Stimulated activated CD8-positive, alpha-beta memory T cell treated with anti-CD3 and anti-CD28 coated beads, Interleukin-4, amount 100 ng/mL, for 1 hour (primary cell): ENCODE measurements at places on chromosomes 5 and 9.

DNA sequence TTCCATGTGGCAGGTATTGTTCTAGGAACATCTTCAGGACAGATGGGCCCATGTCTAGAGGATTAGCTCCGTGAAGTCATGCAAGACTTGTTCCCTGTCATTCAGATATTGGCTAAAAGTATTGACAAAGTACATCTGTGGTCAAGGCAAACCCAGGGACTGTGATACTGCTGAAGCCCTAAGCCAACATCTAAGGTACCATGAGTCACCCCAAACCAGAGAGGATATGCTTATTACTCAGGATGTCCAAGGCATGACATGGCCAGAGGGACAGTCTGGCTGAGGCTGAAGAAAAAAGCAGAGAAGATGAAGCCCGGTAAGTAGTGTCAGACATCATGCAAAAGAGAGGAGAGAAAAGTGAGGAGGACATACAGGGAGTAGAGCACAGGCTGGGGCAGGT lies 31.0 kb downstream of the HMHB1 start:
- no peak for DNase-seq

GRCh38 chr9:129597355-129598088 lies 23.4 kb downstream of the C9orf50 start:
- DNase-seq = no peak

- DNase-seq = no peak
Measured at GRCh38 chr5:43804723-43805122, 201.7 kb downstream of the NNT start.

GRCh38 chr5:142758062-142758795 lies 11.9 kb upstream of the ARHGAP26 start:
- no peak for DNase-seq
